KG1 (cell line): ENCODE measurements at places on chromosomes 2 and 18.

DNA sequence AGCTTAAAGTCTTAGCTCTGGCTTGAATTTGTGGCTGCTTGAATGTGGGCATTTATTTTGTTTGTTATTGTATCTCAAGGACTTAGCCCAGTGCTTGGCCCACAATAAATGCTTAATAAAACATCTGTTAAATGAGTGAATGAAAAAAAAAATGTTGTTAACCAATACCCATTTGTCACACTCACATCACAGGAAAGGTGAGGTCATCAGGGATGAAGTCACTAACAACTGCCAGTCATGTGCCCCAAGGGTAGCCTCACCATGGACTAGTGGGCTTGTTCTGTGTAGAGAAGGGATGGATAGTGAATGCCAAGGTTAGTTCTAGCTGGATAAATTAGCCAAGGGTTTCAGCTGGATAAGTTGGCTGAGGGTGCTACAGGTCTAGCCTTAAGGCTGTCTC, 3.0 kb downstream of the NRBP1 start:
- no peak for DNase-seq

DNA sequence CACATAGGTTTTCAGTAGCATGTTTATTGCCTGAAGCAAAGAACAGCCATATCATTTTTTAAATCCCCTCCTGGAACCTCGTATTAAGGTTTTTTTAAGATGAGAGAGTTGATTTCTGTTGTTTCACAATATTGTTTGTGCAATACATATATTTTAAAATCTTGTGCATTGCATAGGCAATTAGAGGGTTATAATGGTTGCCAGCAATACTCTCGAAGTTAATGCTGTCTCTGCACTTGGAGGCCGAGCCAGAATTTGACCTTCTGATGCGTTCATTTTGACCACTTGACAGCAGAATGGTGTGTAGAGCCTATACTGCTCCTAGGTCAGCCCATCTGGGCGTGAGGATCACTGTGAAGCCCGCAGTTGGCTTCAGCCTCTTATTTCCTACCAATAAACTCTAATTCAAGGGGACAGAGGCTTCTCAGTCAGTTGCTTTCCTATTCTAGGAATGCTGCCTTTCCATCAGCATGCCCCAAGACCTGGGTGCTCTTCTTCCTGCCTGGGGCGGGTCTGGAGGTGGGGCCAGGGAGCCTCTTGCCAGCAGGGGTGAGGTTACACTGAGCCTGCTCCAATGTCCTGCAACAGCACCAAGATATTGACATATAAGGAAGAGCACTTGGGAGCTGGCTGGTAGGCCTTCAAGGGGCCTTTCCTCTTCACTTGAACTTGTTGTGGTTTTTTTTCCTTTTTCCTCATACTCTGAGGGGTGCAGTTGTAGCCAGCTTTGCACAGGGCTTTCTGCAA, 91.4 kb upstream of the BCL2L11 start:
- DNase-seq: no peak

DNA sequence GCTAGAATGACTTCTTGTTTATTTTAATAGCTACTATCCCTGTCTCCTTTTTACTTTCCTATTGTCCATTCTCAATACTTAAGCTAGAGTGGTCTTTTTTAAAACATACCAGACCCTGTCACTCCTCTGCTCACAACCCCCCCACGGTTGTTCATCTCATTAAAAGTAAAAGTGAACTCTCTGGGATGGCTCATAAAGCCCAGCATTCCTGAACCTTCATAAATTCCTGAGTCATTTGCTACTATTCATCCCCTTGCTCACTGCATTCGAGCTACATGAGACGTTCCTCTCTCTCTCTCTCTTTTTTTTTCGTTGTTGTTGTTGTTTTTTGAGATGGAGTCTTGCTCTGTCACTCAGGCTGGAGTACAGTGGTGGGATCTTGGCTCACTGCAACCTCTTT, 148.7 kb upstream of the DSEL start:
- DNase-seq: no peak

DNA sequence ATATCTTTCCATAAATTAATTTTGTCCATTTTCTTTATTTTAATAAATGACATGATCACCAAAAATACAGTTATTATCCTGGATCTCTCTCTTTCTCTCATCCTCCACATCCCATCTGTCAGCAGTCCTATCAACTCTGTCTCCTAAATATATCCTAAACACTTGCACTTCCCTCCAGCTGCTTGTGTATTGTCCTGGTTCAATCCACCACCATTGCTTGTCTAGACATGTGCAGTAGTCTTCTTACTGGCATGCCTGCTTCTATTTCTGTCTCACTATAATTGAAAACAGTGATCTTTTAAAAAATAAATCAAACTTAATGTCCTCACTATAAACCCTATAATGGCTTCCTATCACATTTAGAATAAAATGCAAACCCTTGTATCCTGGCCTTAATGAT, 2168.6 kb upstream of the PIK3C3 start:
- DNase-seq: no peak

DNA sequence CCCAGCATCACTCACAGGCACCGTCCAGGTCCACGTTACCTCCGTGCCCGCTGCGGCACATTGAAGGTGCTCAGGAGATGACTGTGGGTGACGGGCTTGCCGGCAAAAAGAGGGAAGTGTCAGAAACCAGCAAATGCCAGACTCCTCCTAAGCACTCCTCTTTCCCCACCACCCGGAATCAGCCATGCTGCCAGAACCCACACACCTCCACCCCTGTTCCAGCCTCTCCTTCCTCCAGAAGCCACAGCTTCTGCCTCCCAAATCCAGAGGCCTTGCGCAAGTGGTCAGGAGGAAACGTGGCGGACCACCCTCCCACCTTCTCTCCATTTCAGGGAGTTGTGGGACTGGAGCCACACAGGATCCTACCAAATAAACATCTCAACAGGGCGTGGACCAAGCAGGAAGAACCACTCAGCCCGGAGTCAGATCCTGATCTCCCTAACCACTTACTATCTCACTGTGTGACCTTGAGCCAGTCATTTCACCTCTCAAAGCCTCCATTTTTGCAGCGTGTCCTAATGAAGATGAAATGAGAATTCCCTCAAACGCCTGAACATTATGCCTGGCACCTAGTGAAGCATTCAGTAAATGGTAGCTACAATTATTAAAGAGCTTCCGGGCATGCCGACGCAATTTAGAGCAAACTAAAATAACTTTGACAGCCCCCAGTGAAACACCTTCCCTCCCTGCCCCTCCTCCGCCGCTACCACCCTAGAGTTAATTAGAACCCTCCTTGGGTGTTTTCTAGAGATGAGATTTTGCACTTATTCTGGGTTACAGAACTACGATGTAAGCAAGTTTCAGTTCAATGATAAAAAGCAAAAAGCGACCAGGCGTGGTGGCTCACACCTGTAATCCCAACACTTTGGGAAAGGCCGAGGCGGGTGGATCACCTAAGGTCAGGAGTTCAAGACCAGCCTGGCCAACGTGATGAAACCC, 32.9 kb downstream of the SMAD7 start:
- no peak for DNase-seq

- DNase-seq: no peak
Measured at GRCh38 chr18:46712406-46712805, 44.4 kb downstream of the ST8SIA5 start.

GRCh38 chr2:65786765-65787164, 354.4 kb upstream of the SPRED2 start:
- DNase-seq: no peak

- no peak for DNase-seq
Measured at GRCh38 chr18:2846636-2847316, at the start of gene EMILIN2. Gene EMILIN2, plus strand, starts transcription at chr18:2847006. Its CDS starts 183 bp downstream, at chr18:2847189.

- DNase-seq: no peak
Measured at GRCh38 chr2:40168546-40168945, 283.3 kb downstream of the SLC8A1 start.

GRCh38 chr2:65545837-65546805, 113.7 kb upstream of the SPRED2 start:
- no peak for DNase-seq

DNA sequence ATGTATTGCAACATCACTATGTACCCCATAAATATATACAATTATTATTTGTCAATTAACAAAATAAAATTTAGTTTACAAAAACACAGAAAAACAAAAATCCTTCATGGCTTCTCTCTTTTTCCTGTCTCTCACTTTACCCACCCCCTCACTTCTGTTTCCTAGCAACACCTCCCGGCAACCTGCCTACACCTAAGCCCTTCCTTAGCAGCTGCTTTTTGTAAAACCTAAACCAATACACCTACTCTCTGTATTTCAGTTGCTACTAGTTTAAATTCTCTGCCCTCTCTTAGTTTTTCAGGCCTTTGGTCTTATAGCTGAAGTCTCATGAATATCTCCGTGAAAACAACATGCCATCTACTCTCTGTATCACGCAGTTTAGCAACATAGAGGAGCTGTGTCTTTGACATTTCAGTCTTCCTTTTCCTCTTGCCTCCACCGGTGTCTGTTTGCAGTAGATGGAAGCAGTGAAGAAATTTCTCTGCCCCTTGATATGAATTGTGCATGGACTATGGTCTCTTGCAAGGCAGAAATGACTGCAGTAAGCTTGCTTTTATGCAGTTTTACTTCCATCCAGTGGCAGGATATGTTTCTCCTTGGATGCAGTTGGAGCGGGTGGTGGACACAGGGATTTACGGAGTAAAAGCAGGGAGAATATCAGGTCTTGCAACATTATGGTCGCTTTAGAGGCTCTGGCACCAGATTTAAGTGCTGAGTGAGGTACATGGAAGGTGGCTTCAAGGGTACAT, 42.0 kb upstream of the ZDBF2 start:
- no peak for DNase-seq

DNA sequence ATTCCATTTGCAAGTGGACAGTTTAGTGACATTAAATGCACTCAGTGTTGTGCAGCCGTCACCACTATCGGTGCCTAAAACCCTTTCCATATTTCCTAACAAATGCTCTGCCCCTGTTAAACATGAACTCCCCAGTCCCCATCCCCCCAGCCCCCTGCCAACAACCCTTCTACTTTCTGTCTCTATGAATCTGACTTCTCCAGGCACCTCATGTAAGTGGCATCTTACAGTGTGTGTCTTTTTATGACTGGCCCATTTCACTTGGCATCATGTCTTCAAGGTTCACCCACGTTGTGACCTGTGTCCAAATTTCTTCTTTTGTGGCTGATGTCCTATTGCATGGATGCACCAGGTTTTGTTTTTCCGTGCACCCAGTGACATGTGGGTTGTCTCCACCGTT, 140.9 kb upstream of the GPC1 start:
- no peak for DNase-seq

GRCh38 chr2:1631292-1632001, 112.9 kb downstream of the PXDN start:
- DNase-seq: no peak

DNA sequence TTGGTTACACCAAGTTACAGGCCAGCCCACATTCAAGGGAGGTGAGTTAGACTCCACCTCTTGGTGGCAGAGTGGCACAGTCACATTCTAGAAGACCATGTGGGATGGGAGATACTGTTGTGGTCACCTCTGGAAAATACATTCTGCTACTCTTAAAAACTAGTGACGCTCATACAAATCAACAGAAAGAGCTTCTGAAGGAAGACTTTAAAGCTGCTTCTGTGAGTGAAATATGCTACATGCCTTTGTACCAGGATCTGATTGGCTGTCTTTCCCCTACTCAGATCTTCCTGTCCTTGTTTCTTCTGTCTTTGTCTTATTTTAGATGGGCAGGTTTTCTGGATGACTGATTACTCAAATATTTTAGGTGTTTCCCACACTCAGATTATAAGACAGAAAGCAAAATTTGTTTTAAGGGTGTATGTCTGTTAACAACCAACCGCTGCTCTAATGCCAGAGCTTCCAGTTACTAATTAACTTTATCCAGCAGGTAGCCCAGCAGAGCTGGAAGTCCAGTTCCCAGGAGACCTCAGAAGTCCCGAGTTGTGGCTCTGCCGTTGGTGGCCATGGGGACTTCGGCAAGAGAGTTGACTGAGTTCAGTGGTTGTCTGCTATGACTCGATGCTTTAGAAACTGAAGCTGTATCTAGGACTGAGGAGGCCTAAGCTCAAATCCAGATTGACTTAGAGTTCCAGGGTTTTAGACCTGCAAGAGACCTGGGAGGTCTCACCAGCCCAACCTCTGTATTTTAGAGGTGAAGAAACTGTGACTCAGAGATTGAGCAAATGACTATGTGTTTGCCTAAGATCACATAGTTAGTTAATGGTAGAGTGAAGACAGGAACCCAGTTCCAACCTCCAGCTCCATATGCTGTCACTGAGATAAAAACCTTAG, 7.4 kb downstream of the IL1R2 start:
- DNase-seq: no peak
